ENCODE measurements at places on chromosomes 2 and 18.

GRCh38 chr2:103656558-103656957 is 894.7 kb downstream of the TMEM182 start:
- H3K27ac ChIP-seq = no peak overlapping the region
- H3K4me1 ChIP-seq = no peaks in the 10 kb centered on the region
- no peak for DNase-seq
- no peaks in the 10 kb centered on the region for H3K27me3 ChIP-seq
- H3K4me3 ChIP-seq = no peak overlapping the region

GRCh38 chr2:97808816-97809215 is 95.4 kb downstream of the ZAP70 start:
- peaks cover 72% of the 10 kb centered on the region for H3K36me3 ChIP-seq
- DNase-seq = no peak
- H3K27me3 ChIP-seq = no peaks in the 10 kb centered on the region
- H3K27ac ChIP-seq = no peak overlapping the region
- no peak overlapping the region for H3K4me3 ChIP-seq

DNA sequence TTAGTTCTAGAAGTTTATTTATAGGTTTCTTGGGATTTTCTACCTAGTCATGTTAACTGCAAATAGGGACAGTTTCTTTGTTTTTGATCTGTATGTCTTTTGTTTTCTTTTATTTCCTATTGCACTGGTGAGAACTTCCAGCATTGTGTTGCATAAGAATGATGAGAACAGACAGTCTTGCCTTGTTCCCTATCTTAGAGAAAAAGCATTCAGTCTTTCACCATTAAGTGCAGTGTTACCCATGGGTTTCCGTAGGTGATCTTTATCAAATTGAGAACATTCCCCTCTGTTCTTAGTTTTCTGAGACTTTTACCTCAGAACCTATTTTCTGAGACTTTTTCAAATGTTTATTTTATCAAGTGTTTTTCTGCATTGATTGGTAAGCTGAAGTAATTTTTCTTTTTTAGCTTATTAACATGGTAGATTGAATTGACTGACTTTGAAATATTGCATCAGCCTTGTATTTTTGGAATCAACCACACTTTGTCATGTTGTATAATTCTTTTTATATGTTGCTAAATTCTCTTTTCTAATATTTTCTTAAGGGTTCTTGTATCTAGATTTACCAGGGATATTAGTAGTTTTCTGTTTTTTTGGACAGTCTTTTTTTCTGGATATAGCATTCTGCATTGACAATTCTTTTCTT is 17.2 kb downstream of the MFSD6 start:
- no peak overlapping the region for H3K4me3 ChIP-seq
- H3K27me3 ChIP-seq = no peaks in the 10 kb centered on the region
- H3K4me1 ChIP-seq = no peaks in the 10 kb centered on the region
- peaks cover 4% of the 10 kb centered on the region for H3K36me3 ChIP-seq

DNA sequence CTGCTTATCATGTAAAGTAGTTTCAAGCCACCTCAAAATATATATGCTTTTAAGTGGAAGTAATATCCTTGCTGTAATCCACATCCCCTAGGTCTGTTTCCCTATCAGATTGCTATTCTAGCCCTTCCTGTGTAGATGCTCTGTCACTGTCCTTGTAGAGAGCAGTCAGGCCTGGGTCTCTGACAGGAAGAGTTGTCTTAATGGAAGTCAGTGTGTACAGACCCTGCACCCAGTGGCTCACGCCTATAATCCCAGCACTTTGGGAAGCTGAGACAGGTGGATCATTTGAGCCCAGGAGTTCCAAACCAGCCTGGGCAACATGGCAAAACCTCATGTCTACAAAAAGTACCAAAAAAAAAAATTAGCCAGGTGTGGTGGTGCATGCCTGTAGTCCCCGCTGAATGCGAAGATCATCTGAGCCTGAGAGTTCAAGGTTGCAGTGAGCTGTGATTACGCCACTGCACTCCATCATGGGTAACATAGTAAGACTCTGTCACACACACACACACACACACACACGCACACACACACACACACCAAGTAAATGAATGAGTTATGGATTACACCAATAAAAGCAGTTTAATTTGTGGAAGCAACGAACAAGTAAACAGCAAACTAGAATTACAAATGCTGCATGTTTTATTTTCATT is 70.2 kb upstream of the DSC1 start:
- H3K36me3 ChIP-seq = no peaks in the 10 kb centered on the region
- H3K27me3 ChIP-seq = no peaks in the 10 kb centered on the region
- DNase-seq = no peak
- H3K27ac ChIP-seq = no peak overlapping the region
- peaks cover 5% of the 10 kb centered on the region for H3K4me1 ChIP-seq

- no peaks in the 10 kb centered on the region for H3K27me3 ChIP-seq
- DNase-seq = peak; percentile 44
- H3K36me3 ChIP-seq = peaks cover 4% of the 10 kb centered on the region
- H3K4me1 ChIP-seq = peaks cover 11% of the 10 kb centered on the region
- no peak overlapping the region for H3K4me3 ChIP-seq
These were observed 147.1 kb downstream of the WDSUB1 start for GRCh38 chr2:159139216-159139933.

GRCh38 chr2:203591642-203592041 is 56.5 kb upstream of the RAPH1 start:
- H3K27ac ChIP-seq = no peak overlapping the region
- no peak overlapping the region for H3K4me3 ChIP-seq
- peaks cover 4% of the 10 kb centered on the region for H3K4me1 ChIP-seq

DNA sequence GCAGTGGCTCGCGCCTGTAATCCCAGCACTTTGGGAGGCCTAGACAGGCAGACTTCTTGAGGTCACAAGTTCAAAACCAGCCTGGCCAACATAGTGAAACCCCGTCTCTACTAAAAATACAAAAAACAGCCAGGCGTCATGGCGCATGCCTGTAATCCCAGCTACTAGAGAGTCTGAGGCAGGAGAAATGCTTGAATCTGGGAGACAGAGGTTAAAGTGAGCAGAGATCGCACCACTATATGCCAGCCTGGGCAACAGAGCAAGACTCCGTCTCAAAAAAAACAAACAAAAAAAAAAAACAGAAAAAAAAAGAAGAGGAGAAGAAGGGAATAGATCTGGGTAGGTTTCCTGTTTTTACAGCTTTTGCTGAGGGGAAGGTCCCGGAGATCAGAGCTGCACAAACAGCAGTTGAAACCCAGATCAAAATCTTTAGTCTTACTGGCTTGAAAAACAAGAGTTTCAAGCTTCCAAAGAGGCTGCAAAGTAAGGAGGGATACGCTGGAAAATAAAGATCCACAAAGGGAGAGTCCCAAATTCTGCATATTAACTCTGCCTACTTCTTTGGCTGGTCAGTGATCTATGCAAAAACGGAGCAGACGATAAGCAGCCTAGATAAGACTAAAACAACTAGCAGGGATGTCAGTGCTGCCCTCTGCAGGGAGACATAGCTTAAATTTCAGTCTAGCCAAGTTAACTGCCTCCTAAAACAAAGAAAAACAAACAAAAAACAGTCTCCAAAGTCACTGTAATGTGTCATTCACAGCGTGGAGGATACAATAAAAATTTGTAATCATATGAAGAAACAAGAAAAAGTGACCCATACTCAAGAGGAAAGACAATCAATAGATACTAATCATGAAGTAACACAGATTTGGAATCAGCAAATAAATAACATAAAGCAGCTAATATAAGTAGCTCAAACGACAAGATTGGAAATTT is 74.1 kb downstream of the TLK1 start:
- no peaks in the 10 kb centered on the region for H3K36me3 ChIP-seq
- H3K27ac ChIP-seq = no peak overlapping the region
- H3K4me3 ChIP-seq = peak overlapping the region; percentile 12
- peak; percentile 69 for DNase-seq

GRCh38 chr2:70714141-70714905 is 53.7 kb downstream of the ADD2 start:
- no peak for DNase-seq
- H3K36me3 ChIP-seq = no peaks in the 10 kb centered on the region
- no peak overlapping the region for H3K27ac ChIP-seq
- H3K4me3 ChIP-seq = no peak overlapping the region
- H3K4me1 ChIP-seq = no peaks in the 10 kb centered on the region
- H3K27me3 ChIP-seq = peaks cover 30% of the 10 kb centered on the region

DNA sequence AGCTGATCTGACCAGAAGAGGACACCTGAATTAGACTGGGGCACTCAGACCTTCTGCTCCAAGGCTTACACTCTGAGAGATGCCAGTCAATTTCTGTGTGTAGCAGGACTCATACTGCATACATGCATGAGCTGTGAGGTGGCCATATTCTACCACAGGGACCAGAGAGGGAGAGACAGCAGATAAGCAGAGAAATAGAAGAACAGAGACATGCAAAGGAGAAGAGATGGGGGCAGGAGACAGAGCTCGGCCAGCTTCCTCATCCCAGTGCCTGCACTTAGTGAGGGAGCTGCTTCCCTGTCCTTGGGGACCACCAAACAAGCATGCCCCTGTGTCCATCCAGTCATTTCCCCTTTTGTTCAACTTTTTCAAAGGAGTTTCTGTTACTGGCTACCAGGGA is 73.9 kb upstream of the ALK start:
- H3K27ac ChIP-seq = no peak overlapping the region
- no peaks in the 10 kb centered on the region for H3K36me3 ChIP-seq
- H3K4me3 ChIP-seq = no peak overlapping the region
- no peaks in the 10 kb centered on the region for H3K4me1 ChIP-seq
- peaks cover 43% of the 10 kb centered on the region for H3K27me3 ChIP-seq

- no peaks in the 10 kb centered on the region for H3K36me3 ChIP-seq
- DNase-seq = no peak
- no peaks in the 10 kb centered on the region for H3K27me3 ChIP-seq
- no peak overlapping the region for H3K4me3 ChIP-seq
- H3K4me1 ChIP-seq = no peaks in the 10 kb centered on the region
- H3K27ac ChIP-seq = no peak overlapping the region
These were observed 14.8 kb downstream of the FBXO48 start for GRCh38 chr2:68452158-68452900.

- no peak overlapping the region for H3K4me3 ChIP-seq
- H3K4me1 ChIP-seq = peaks cover 2% of the 10 kb centered on the region
- H3K36me3 ChIP-seq = no peaks in the 10 kb centered on the region
These were observed 766.5 kb downstream of the RNF144A start for GRCh38 chr2:7683708-7684107.

- H3K4me3 ChIP-seq = peak overlapping the region; percentile 92
- DNase-seq = no peak
- no peaks in the 10 kb centered on the region for H3K36me3 ChIP-seq
- peaks cover 3% of the 10 kb centered on the region for H3K4me1 ChIP-seq
These were observed 3.1 kb downstream of the SPOPL start for GRCh38 chr2:138504546-138505235.

GRCh38 chr2:102489646-102490045 is 16.6 kb downstream of the SLC9A4 start:
- no peak for DNase-seq
- no peaks in the 10 kb centered on the region for H3K36me3 ChIP-seq
- H3K27me3 ChIP-seq = peaks cover 3% of the 10 kb centered on the region
- H3K4me3 ChIP-seq = no peak overlapping the region
- H3K27ac ChIP-seq = no peak overlapping the region
- H3K4me1 ChIP-seq = peaks cover 8% of the 10 kb centered on the region

- H3K4me3 ChIP-seq = no peak overlapping the region
- H3K36me3 ChIP-seq = no peaks in the 10 kb centered on the region
- DNase-seq = no peak
- H3K27ac ChIP-seq = no peak overlapping the region
- no peaks in the 10 kb centered on the region for H3K4me1 ChIP-seq
- H3K27me3 ChIP-seq = no peaks in the 10 kb centered on the region
These were observed 248.5 kb downstream of the ZNF516 start for GRCh38 chr18:76246590-76246989.

DNA sequence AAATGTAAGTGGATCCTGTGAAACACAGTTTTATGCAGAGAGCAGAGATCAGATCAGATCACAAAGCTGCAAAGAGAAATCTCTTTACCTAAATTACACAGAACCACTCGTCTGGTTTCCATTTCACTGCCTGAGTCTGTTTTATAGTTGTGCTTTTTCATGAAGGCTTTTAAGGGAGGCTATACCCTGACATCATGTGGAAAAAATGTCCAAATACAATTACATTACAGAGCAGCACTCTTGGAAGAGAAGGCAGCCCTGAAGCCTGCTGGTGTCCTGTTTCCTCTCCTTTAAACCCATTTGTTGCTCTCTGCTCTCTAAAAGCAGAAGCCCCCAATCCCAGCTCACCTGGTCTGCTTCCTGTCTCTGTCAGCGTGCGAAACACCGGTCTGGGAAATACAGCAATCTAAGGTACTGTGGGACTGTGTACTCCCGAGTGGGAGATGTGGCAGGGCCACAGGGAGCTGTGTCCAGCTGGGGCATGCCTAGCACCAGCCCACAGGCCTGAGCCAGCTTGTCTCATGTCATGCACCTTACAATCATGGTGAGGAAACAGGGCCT is 24.8 kb upstream of the ZFP36L2 start:
- no peaks in the 10 kb centered on the region for H3K27me3 ChIP-seq
- peak overlapping the region; percentile 80 for H3K27ac ChIP-seq
- H3K36me3 ChIP-seq = no peaks in the 10 kb centered on the region
- peaks cover 8% of the 10 kb centered on the region for H3K4me1 ChIP-seq
- no peak overlapping the region for H3K4me3 ChIP-seq
- peak; percentile 69 for DNase-seq

DNA sequence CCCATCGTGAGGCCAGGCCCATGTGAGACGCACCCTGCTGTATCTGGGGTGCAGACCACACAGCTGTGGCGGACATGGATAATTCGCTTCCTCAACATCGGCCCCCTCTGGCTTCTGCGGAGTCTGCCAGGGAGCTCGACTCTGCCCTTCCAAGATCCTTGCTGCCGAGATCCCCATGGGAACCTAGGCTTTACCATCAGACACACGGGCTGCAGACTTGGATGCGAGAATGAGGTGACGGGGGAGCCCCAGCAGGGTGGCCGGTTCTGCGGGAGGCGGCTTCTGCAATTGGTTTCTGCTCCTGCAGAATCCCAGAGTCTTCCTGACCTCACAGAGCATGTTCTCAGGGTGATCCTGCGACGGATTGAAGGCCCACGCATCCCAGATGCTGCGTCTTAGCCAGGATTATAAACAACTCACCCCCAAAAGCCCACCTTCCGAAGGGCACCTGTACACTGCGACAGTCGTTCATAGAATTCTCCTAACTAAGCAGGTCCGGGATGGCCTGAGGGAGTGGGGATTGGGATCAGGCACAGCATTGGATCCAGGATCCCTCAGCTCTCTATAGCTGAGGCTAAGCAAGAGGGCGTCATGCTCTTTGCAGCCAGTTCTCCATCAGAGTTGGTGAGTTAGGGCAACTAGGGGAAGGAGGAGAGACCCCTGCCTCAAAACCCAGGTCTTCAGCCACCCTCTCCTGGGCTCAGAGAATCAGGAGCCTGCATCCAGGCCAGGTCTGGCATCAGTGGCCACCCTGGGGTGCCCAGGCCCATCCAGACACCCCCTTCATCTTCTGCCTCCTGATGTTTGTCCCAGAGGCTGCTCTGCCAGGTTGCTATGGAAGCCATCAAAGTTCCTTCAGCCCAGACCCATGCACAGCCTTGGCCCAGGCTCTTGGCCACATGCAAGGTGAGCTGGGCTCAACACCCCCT is 74.7 kb upstream of the SNTG2 start:
- DNase-seq = no peak
- H3K4me1 ChIP-seq = peaks cover 2% of the 10 kb centered on the region
- H3K27me3 ChIP-seq = peaks cover 47% of the 10 kb centered on the region
- no peak overlapping the region for H3K4me3 ChIP-seq
- no peak overlapping the region for H3K27ac ChIP-seq

DNA sequence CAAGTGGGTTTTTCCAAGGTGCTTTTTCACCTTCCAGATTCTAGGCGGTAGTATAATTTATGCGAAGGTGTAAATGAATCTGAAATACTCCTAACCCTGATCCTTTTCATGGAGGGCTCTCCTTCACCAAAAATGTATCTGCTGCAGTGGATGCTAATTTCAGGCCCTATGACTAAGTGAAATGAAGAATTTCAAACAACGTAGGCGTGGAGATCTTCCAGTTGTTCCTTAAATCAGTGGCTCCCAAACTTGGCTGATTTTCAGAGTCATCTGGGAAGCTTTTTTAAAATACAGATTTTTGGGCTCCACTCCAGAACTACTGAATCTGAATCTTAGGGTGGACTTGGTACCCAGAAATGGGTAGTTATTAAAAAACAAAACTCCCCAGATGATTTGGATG is 5.5 kb downstream of the GCKR start:
- H3K4me1 ChIP-seq = peaks cover under 1% of the 10 kb centered on the region
- no peak overlapping the region for H3K4me3 ChIP-seq
- no peak overlapping the region for H3K27ac ChIP-seq
